GM13976 (cell line): ENCODE measurements at places on chromosomes 3 and 15.
A peak's percentile ranks its signal among the peaks of the same experiment; 100 is the strongest.

DNA sequence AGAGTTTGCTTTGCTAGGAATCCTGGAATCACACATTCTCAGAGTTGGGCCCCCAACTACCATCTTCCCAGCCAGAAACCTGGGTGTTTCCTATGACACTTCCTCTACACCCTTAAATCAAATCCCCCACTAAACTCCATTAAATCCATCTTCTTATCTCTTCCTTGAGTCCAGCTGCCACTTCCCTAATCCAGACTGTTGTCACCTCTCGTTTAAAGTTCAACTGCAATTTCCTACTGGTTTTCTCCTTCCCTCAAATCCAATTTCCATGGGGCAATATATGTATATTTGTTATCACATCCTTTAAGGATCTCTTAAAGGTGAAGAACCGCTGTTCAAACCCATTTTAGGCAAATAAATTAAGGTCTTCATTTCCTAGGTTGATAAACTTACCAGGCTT is 73.6 kb upstream of the SNTN start:
- DNase-seq = no peak

DNA sequence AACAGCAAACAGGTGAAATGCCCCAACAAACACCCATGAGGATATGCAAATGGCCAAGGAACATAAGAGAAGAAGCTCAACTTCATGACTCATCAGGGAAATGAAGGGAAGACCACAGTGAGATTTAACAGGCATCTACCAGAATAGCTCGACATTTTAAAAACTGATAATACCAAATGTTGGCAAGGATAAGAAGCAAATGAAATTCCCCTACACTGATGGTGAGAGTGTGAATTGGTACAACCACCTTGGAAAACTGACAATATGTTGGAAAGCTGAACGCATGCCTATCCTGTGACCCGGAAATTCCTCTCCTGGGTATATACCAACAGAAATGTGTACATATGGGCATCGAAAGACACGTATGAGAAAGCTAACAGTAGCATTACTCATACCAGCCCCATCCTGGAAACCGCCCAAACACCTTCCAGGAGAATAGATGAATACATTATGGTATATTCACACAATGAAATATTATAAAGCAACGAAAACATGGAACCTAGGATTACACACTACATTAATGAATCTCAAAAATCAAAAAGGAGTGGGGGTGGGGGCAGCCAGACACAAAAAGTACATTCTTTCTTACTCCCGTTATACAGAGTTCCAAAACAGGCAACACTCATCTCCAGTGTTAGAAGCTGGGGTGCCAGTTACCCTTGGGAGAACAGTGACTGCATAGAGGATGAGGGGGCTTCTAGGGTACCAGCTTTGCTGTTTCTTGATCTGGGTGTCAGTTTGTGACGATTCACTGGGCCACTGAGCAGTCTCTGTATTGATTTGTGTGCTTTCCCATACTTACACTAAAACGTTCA is 16.9 kb downstream of the RFTN1 start:
- DNase-seq = no peak

- peak; percentile 6 for DNase-seq
These were observed 128.4 kb downstream of the ASB7 start for GRCh38 chr15:100730655-100731266.

- DNase-seq = no peak
These were observed 536.0 kb upstream of the TBL1XR1 start for GRCh38 chr3:177733233-177733632.

GRCh38 chr3:194503081-194503531 is 16.3 kb upstream of the ATP13A3 start:
- DNase-seq = no peak

DNA sequence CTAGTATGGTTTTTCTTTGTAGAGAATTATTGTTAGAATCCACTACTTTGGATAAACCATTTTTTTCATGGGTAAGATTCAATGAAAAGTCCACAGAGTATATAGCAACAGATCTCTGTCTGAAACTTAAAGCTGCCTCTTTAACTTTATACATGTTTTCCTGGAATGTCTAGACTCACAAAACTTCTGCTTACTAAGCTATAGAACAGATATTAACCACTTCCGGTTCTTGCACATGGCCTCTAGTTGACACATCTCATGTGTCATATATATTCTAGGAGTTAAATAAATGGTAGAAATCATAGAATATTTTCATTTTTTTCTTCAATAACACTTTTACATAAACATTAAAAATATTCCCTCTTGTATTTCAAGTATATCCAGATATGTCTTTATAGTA is 1693.9 kb downstream of the SI start:
- DNase-seq = no peak

DNA sequence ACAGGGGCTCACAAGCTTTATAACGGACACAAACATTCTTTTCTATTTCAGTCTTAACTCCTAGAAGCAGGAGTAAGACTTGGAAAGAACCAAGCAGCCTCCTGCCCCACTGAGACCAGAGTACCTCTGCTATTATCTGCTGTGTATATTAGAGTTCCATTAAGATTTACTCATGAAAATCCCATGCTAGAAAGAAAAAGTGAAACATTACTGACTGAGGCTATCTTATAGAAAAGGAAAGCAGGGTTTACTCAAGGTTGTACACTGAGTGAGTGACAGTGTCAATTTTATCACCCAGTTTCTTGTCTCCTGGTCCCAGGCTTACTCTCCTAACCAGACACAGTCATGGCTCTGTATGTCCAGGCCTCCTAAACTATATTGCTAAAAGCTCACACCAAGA is 97.9 kb upstream of the SOX2 start:
- DNase-seq = no peak

GRCh38 chr15:73936588-73937290 is 10.5 kb downstream of the LOXL1 start:
- DNase-seq = no peak

DNA sequence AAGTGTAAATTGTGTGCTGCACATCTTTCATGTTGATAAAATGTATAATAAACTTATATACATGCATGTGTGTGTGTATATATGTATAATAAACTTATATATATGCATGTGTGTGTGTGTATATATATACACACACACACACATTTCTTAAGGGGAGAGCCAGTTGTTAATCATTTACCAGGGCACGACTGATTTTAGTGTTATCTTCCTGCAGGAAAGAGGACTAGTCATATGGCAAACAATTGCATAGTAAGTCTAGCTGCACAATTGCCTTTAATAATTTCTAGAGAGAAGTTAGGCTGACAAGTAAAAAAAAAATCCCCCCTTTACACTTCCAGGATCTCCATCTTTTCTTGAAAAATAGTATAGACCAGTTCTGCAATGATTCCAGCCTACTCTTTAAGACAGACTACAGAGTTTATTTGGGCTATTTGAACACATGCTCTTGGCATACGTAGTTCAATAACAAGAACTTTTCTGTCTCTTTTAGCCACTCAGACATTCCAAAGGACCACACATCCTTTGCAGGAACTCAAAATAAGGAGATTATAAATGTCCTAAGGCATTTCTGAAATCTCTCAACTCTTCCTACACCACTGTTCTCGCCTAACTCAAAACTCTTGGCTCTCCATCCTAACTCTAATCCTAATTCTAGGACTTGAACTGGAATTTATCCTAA is 163.6 kb upstream of the SETMAR start:
- DNase-seq = no peak

- no peak for DNase-seq
These were observed 465.9 kb upstream of the TGFBR2 start for GRCh38 chr3:30140356-30141075.

GRCh38 chr15:35540021-35540420 is 5.9 kb downstream of the DPH6 start:
- no peak for DNase-seq

DNA sequence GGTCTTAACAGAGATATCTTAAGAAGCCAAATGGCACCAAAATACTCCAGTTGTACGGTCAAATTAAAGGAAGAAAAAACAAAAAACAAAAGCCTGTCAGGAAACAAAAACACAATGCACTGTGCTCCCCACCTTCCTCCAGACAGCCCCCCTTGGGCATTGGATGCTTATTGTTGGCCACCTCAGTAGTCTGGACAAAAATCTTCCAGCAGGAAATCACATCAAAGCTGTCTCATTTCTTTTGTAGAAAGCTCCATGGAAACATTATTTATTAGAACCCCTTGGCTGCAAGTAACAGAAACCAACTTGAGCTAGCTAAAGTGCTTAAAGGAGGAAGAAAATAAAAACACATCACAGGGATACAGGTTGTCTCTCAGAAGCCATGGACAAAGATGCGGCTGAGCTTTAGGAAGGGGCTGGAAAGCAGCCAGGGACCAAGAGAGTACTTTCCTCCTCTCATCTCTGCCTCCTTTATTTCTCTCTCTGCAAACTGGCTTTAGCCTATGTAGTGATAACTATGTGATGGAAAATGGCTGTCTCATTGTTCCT is 651.5 kb upstream of the ADAMTS9 start:
- DNase-seq = no peak

- no peak for DNase-seq
These were observed 123.4 kb upstream of the SLC24A5 start for GRCh38 chr15:47997195-47998080.

DNA sequence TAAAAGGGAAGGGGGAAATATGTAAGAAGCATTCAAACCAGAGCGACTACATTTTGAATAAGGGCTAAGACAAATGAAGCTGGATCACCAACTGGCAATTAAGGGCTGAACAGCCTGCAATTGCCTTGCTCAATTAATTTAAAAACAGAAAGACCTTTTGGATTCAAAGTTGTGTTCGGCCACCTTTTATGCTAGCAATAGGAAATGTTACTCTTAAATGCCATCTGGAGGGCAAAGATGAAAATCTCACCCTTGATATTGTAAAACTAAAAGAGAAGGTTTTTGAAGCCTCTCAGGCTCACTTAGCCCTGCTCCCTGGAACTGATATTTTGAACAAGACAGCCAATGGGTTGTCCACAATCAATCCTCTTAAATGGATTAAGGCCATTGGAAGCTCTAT is 44.2 kb downstream of the ACAD9 start:
- no peak for DNase-seq

GRCh38 chr3:151398895-151399294 is 14.3 kb upstream of the P2RY12 start:
- DNase-seq = no peak

GRCh38 chr3:149120051-149120972 is 9.1 kb upstream of the HPS3 start:
- DNase-seq = peak; percentile 75

DNA sequence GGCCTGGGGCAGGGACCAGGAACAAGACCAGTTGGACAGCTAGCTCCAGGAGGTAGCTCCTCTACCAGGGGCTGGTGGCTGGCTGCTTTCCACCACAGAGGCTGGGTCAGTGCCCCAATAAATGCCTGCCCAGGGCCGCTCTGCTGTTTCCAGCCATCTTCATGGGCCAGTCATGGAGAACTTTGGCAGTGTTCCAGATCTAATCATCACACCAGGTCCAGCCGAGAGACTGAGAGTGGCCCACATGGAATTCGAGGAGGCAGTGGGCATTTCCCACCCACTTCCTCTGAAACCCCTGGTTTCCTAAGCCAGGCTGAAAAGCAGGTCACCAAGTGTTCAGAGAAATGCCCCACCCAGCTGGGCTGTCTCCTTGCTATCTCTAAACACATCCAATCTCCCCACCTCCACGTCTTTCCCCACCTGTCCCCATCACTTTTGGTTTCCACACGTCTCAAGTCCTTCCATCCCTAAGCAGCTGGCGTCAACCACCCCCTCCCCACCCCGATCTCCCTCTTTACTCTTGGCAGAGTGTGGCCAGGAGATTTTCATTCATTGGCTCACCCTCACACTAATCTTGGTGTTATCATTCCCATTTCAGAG is 190.0 kb upstream of the LINGO1 start:
- DNase-seq = no peak

- no peak for DNase-seq
These were observed 2.1 kb upstream of the PRR20G start for GRCh38 chr3:127289706-127290575.

- DNase-seq = no peak
These were observed 43.5 kb downstream of the ACAD9 start for GRCh38 chr3:128922804-128923459.

DNA sequence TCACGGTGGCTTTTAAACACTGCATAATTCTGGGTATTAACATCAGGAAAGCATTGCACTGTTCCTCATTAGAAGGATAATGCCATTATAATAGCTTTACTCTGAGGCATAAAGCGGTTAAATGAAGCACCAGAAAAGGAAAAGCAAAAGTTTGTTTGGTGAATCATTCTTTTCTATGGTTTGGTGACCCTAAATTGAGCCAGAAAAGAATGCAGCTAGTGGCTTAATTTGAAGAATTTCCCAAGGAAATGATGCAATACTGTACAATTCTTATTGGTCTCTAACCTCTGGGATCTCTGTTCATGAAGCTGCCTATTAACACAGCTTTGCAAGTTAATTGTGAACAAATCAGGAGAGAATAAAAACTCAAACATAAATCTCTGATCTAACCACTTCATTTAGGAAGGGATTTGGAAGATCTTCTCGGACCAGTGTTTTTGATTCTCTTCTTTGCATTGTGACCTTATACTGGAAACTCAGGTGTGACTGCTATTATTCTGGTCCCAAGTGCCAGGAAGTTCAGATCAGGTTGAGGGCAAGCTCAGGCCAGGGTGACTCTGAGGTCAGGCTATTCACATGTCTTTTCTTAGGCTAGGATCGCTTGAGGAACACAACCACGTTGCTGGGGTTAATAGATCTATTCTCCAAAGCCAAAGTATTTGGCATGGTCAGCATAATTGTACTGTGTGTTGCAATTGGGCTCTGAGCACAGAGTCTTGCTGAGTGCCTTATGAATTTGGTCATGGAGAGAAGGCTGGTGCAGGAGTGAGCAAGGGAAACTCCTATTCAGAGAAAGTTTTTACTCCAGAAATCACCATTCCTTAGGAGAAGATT is 11.3 kb upstream of the DLG1 start:
- no peak for DNase-seq

GRCh38 chr3:184508938-184509337 is 52.6 kb upstream of the EPHB3 start:
- DNase-seq = no peak

GRCh38 chr3:119967353-119968006 is 126.8 kb downstream of the GSK3B start:
- DNase-seq = no peak

GRCh38 chr3:122268257-122269024 is 56.6 kb upstream of the CSTA start:
- peak; percentile 44 for DNase-seq

DNA sequence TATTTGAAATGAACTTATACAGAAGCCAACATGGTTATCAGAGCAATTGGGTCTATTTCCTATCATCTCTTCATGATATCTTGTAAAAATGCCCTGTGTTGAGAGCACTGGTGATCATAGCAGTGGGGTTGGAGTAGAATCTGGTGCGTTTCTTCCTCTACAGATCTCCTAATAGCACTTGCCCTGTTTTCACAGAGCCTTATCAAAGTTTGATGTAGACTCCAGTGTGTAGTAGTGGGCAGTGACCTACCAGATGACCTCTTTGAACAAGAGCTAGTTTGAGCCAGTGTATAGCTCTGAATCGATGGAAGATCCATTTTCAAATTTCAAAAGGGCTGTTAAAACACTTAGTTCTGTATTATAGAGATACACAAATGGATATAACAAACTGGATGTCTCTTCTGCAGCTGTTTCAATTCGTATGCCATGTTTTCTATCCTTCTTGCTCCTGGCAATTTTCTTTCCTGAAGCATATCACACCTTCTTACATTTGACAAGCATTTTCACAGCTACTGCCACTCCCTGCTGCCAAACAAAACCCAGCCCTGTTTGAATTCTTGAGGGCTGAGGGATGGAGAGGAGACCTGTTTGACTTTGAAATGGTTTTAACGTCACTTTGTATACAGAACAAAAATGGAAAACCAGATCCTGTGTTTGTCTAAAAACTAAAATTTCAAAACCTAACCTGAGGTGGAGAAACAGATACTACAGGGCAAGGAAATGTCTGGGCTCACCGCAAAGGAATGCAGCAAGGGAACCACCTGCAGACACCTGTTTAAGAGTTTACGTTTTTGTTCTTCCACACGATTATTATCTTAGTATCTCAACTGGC is 354.5 kb upstream of the TPRG1 start:
- DNase-seq = no peak

GRCh38 chr3:46283881-46284450 is 41.7 kb downstream of the CCR3 start:
- DNase-seq = no peak
